ENCODE measurements at places on chromosomes 2 and 18.

- DNase-seq = no peak
Observed at GRCh38 chr2:7131261-7131660, 214.0 kb downstream of the RNF144A start.

GRCh38 chr2:25567406-25567805 is 106.0 kb downstream of the DTNB start:
- no peak for DNase-seq

GRCh38 chr2:86396291-86396785 is 44.8 kb upstream of the KDM3A start:
- DNase-seq = no peak

DNA sequence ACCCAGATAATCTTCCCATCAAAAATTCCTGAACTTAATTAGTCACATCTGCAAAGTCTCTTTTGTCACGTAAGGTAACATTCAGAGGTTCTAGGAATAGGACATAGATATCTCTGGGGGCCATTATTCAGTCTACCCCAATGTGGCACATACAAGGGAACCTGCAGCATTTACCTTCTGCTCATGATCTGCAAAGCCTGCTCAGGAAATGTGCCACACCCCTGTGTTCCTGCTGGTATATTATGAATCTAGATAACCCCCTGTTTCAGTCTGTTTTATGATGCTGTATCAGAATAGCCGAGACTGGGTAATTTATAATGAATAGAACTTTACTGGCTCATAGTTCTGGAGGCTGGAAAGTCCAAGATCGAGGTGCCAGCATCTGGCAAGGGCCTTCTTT is 103.5 kb downstream of the ARL4C start:
- DNase-seq = no peak

DNA sequence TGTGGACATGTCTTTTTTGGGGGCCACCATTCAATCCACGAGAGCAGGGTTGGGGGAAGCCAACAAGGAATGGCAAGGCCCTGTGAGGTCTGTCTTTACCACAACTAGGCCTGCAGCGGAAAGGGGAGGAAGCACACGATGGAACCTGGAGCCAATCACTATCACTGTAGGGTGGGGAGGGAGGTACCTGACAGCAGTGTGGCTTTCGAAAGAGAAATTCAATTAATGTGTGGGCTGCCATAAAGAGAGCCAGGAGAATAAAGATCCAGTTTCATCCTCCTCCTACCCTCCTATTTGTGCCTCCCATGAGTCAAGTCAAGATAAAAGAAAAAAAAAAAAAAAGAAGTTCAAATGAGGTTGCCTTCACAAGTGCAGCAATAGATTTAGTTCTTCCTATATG is 18.9 kb upstream of the RBMS1 start:
- no peak for DNase-seq

- DNase-seq = no peak
Observed at GRCh38 chr2:30770816-30771576, 36.2 kb downstream of the CAPN13 start.

DNA sequence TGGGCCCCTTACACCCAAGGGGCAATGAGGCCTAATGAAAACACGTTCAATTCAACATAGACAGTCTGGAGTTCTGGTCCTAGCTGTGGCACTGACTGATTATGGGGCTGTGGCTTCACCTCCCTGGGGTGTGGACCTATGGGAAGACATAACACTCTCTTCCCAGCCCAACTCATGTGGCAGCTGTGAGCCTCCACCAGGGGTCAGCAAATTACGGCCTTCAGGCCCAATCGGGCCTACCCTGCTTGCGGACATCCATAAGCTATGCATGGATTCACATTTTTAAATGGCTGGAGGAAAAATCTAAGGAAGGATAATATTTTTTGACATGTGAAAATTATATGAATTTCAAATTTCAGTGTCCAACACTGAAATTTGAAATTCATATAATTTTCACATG is 101.3 kb downstream of the LOXHD1 start:
- peak; percentile 2 for DNase-seq

DNA sequence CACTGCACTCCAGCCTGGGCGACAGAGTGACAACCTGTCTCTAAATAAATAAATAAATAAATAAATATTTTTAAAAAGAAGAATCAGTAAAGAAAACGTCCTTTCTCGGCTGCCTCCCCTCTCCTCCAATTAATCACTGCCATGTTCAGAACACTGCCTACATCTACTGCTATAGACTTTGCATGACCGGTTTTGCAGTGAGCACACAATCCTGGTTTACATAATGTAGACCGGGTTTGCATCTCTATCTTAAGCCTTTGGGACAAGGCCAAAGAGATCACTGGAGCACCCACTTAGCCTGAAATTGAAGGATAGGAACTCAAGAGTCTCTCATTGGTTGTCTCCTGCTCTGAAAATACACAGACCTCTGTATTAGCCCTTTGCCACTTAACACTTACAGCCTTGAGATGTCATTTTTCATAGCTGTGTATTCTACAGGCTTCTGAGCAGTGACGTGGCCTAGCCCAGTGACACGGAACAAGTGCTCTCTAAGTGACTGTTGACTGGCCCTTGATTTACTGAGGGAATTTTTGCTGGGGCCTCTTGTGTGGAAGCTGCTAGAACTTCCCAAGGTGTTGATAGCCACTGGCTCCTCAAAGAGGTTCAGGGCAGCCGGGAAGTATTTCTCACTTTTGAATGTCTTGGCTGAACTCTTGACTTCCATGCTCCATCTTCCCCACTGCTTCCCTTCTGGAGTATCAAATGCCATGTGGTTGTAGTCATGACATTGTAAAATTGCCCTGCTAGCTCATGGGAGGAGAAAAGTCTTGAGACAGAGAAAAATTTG is 45.3 kb upstream of the CCBE1 start:
- no peak for DNase-seq

DNA sequence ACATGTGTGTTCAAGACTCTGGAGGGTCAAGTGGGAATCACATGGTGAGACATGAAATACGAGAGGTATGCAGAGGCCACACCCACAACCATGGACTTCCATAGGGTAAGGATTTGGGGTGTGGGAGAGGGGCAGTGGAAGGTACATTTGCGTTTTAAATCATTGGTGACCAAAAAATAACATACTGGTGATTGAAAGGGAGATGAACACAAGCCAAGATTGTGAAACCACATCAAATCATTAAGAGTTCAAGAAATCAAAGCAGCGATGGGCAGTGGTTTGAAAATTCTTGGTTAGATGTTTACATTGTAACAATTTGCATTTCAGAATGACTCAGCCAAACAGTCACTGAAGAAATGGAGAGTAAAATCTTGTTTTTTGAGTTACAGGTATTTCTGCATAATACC is 1.9 kb upstream of the CABYR start:
- no peak for DNase-seq

DNA sequence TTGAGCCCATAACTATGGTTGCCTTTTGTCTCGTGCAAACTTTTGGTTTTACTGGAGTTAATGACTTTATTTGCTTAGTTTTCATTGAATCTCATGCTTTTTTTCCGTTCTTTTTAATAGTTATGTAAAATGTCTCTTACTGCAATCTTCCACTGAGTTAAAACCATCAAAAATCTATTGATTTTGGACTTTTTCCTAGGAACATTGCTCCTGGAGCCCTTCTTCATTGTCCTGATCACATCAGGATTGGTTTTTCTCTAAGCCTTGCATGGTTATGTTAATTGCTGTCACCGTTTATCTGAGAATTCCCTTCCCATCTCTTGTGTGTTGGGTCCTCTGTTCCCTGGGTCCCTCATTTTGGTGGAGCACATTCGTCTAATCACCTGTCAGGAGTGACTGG is 125.5 kb downstream of the PARD3B start:
- DNase-seq = no peak

- DNase-seq = no peak
Observed at GRCh38 chr2:61253136-61253535, 91.1 kb downstream of the C2orf74 start.

- DNase-seq = no peak
Observed at GRCh38 chr2:173216051-173216450, 138.6 kb upstream of the CDCA7 start.

DNA sequence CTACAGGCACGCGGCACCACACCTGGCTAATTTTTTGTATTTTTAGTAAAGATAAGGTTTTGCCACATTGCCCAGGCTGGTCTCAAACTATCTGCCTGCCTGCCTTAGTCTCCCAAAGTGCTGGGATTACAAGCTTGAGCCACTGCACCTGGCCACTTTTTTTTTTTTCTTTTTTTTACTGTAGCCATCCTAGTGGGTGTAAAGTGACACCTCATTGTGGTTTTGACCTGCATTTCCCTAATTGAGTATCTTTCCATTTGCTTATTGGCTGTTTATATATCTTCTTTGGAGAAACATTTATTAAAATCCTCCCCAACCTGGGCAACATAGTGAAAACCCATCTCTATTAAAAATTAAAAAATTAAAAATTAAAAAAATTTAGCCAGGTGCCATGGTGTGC is 12.0 kb downstream of the PCBP1 start:
- no peak for DNase-seq

DNA sequence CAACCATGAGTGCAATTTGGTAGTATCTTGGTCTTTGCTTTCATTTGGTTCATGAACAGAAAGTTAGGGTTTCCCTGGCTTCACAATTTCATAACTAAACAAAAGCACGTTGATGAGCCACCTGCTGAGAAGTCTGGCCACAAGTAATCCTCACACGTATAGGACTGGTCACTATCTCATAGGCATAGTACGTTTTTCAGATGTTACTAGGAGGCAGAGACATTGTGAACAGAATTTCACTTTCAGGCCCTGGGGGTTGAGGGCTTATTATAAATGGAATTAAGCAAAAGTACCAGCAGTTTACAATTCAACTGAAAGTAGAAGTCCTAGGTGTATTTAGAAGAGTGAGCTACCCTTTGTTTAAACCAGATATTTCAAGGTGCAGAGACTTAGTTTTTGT is 277.1 kb downstream of the ALPK2 start:
- DNase-seq = no peak

GRCh38 chr18:25737710-25738311 is 352.6 kb downstream of the SS18 start:
- DNase-seq = no peak

GRCh38 chr18:28012336-28012735 is 164.6 kb downstream of the CDH2 start:
- DNase-seq = no peak

DNA sequence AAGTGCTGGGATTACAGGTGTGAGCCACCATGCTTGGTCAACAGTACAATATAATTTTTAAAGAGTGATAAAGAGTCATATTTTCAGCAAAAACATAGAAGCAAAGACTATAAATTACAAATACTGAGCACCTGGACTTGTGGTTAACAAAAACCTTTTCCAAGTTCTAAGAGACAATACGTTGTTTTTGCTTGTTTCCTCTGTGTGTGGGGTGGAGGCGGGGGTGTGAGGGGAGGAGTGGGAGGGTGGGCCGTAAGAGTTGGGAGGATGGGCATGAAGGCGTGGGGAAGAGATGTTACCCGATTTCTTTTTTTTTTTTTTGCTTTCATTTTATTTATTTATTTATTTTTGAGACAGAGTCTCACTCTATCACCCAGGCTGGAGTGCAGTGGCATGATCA is 78.0 kb upstream of the WIPF1 start:
- no peak for DNase-seq

- DNase-seq = no peak
Observed at GRCh38 chr18:61679836-61680235, 213.0 kb downstream of the RNF152 start.

- DNase-seq = no peak
Observed at GRCh38 chr2:224969095-224969494, 73.2 kb downstream of the DOCK10 start.

DNA sequence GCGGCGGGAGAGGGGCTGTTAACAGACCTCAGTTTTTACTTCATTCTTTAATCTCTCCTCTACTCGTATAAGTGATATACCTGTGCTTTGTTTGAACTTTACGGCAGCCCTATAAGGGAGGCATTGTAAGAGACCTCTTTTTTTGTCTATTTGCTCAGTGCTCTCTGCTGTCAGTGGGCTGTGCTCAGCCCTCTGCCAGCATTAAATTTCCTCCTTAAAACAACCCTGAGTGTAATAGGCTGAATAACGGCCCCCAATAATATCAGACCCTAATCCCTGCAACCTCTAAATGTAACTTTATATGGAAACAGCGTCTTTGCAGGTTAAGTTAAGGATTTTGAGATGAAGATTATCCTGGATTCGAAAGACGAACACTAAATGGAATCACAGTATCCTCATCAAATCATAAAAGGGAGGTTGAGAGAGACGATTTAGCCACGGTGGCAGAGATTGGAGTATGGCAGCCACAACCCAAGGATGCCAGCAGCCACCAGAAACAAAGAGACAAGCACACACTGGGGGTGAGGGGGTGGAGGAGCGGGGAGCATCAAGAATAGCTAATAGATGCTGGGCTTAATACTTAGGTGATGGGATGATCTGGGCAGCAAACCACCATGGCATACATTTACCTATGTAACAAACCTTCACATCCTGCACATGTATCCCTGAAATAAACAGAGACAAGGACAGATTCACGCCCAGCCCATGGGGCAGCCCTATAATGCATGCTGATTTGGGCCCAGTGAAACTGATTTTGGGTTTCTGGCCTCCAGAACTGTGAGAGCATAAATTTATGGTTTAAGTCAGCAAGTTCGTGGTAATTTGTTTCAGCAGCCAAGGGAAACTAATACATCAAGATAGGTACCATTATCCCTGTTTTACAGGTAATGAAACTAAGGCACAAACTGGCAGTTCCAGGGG is 894 bp upstream of the FARSB start:
- DNase-seq = no peak

- no peak for DNase-seq
Observed at GRCh38 chr2:67041051-67041450, 356.1 kb upstream of the ETAA1 start.

DNA sequence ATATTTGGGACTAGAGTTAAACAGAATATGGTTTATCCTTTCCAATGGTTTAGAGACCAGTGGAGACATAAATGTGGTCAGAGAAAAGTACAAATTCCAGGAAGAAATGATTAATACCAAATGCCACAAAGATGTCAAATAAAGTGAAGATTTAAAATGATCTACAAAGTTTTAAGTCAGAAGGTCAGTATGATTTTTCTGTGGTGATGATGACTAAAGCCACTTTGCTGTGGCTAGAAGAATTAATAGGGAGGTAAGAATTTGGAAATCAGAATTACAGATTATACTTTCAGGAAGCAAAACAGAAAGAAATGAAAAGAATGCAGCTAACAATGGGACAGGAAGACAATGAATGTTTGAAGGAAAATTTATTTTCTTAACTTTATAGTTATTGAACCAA is 91.5 kb upstream of the CDH7 start:
- no peak for DNase-seq

Measured in stimulated activated CD4-positive, alpha-beta T cell treated with anti-CD3 and anti-CD28 coated beads, TNF-alpha, amount 100 ng/mL, for 24 hours (primary cell).